ENCODE measurements at places on chromosomes 1 and 21. TPM values are rescaled to one million over a fixed set of nuclear protein-coding genes. Genes with fewer than 3 reads are reported as not detected.

LRRN2 gene
- total RNA-seq, result 11.4 TPM

ILDR2 gene
- total RNA-seq, result not detected

OR2T11 gene
- total RNA-seq, result not detected

MROH9 gene
- not detected for total RNA-seq

ZNF593 gene
- total RNA-seq, result 70.1 TPM

Data from A549 treated with Hydrocortisone at 1 μM for 4 hours (cell line).